Mesenteric fat pad (tissue), 1 donor: ENCODE measurements at places on chromosomes 4 and X.

- DNase-seq, result no peak
Observed at GRCh38 chr4:152945639-152946038, 9.5 kb downstream of the FHDC1 start.

GRCh38 chr4:122606364-122607043 lies 14.4 kb downstream of the IL21 start:
- no peak for DNase-seq

- no peak for DNase-seq
Observed at GRCh38 chr4:86938771-86939520, 4.1 kb downstream of the AFF1 start.

DNA sequence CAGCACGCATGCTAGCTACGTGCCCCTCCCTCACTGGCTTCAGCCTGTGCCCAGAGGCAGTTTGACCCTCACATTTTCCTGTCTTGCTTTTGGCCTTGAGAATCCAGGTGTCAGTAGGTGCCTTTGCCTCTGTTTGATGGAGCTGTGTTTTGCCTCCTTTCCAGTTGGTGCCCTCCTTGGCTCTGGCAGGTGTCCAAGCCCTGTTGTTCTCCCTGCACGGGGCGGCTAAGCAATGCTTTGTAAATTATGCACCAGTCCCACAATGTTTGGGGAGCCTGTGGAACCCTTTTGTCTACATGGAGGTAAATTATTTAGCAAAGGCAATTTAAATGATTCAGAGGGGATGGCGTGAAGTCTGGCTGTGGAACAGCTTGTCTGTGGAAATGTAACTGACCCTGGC lies 202.9 kb upstream of the BOD1L1 start:
- no peak for DNase-seq

DNA sequence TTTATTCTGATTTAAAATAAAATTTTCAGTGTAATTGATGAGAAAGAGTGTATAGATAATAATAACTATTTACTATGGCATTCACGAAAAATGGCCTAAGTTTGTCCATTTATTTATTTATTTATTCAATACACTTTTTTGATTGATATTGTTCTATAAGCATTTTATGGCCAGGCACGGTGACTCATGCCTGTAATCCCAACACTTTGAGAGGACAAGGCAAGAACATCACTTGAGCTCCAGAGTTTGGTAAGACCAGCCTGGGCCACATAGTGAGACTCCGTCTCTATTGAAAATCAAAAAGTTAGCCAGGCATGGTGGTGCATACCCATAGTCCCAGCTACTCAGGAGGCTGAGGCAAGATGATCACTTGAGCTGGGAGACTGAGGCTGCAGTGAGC lies 25.7 kb downstream of the GASK1B start:
- DNase-seq, result no peak

DNA sequence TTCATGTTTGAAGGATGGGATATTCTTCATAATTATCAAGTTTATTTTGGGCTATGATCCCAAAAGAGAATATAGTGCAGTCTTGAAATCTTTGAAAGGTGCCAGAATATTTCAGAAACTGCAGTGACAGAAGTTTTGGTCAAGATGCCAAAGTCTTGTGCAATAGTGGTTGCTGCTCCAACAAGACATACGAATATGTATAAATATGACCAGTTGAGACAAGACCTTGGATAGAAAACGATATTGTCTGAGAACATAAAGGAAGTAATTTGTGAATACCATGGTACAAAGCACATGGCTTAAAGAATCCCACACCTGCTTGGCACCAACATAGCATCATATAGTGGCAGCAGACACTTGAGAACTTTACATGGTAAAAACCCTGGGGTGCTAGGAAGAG lies 48.6 kb upstream of the AMELX start:
- DNase-seq, result no peak

DNA sequence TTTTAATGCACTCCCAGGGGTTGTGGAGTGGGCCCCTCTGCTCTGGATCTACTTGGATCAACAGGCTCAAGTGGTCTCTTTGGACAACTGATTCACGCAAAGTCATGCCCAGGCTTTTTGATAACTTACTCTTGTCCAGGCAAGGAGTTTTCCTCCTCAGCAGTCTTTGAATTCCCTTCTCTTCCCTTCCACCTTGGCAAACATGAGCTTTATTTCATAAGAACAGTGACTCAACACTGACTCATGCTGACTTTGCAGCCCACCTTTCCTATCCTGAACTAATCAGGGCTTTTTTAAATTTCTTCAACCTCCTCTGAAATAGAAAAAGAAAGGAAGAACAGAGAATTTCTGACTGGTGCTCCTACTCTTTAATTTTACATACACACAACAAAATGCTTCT lies 132.1 kb upstream of the LDB2 start:
- no peak for DNase-seq

GRCh38 chr4:147975933-147976928 lies 244.3 kb downstream of the ARHGAP10 start:
- DNase-seq, result no peak

DNA sequence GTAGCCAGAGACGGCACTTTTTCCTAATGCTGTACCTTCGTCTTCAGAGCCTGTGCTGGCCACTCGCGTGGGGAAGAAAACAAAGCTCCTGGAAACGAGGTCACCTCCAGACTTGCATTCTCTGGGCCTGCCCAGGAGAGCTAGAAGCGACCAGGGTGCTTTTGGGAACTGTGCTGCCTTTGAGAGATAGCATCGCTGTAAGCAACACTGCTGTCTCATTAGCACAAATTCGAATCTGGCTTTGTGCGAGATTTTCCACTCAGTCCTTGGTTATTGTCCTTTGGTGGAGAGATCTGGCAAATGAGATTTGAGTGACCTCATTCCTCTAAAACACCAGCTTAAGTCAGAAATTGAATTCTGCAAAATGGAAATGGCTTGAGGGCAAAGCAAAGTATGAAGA lies 66.1 kb upstream of the TLR3 start:
- DNase-seq, result no peak

GRCh38 chrX:20951016-20951810 lies 423.0 kb upstream of the CNKSR2 start:
- DNase-seq, result no peak

GRCh38 chr4:55675196-55675793 lies 39.2 kb upstream of the NMU start:
- DNase-seq, result no peak

DNA sequence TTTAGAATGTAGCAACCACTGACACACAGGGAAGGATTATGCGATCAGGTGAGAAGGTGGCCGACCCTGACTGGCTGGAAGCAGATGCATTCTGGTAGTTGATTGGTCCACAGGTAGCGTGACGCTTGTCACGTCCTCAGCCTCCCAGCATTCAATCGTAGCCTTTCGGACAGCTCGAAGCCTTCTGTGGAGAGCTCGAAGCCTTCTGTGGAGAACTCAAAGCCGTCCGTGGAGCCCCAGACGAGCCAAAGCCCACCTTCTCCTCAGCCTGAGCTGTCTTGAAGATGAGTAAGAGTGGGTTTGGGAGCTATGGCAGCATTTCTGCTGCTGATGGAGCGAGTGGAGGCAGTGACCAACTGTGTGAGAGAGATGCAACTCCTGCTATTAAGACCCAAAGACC lies 319 bp downstream of the RPA4 start:
- DNase-seq, result no peak

DNA sequence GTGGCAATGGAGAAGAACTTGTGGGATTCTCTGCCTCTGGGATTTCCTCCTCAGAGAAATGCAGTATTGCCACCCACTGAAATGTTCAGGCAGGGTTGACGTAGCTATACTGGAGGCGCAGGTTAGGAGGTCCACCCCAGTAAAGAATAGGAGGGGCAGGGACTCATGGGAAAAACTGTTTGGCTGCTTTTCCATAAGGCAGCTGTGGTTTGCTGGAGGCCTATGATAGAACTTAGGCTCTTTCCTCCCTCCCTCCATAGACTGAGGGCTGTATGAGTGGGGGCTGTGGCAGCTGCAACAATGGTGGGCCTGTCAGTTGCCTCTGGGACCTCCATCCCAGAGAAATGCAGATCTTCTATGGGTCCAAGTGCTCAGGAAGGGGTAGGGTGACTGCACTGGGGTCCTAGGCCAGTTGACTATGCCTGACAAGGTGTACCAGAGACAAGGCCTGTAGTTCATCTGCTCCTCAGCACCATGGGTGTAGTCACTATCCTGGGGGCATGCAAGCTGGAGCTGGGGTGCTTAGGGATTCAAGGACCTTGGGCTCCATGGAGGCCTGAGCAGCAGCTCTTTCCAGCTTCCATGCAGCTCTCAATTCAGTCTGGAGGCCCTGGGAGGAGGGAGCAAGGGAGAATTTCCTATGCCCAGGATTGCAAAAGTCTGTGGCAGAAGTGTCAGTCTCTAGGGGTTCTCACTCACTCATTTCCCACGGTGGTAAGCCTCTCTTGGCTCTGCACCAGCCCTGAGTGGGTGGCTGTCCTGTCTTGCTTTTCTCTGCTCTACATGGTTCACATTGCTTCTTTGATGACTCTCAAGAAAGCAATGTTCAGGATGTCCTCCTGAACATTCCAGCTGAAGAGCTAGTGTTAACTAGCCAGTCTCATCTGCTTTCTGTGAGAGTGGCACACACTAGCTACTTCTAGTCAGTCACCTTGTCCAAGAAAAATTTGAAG lies 353.0 kb downstream of the IDS start:
- no peak for DNase-seq

- DNase-seq, result no peak
Observed at GRCh38 chrX:9847071-9847470, 60.8 kb downstream of the SHROOM2 start.

DNA sequence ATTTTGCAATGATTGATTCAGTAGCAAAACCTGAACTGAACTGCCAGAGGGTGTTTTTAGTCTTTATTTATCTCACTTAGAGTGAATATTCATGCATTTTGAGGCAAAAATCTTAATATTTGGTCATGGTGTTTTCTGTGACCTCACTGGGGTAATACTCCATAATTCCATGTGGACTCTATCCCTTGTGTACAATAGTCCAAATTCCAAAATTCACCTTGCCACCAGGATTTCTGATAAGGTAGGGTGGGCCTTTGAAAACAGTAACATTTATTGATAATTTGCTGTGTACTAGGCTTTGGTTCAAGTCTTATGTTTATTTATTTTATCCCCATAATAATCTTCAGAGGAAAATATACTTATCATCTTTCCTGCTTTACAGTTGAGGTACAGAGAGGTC lies 68.4 kb upstream of the PDE5A start:
- no peak for DNase-seq

DNA sequence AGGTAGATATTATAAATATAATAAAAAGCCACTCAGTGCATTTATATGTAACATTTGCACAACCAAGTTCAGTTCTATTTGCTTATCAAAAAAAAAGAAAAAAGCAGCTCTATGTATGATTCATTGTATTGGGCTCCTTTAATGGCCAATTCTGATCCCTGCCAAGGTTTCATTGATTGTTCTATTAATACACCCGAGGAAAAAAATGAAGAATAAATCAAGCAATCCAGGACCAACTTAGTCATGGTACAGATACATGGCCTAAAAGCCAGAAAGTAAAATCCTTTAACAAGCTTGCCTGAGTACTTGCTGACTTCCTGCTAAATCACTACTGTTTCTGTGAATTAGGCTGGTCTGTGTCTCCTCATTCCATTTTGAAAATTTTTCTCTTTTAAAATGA lies 77.6 kb upstream of the PCDH7 start:
- DNase-seq, result no peak

DNA sequence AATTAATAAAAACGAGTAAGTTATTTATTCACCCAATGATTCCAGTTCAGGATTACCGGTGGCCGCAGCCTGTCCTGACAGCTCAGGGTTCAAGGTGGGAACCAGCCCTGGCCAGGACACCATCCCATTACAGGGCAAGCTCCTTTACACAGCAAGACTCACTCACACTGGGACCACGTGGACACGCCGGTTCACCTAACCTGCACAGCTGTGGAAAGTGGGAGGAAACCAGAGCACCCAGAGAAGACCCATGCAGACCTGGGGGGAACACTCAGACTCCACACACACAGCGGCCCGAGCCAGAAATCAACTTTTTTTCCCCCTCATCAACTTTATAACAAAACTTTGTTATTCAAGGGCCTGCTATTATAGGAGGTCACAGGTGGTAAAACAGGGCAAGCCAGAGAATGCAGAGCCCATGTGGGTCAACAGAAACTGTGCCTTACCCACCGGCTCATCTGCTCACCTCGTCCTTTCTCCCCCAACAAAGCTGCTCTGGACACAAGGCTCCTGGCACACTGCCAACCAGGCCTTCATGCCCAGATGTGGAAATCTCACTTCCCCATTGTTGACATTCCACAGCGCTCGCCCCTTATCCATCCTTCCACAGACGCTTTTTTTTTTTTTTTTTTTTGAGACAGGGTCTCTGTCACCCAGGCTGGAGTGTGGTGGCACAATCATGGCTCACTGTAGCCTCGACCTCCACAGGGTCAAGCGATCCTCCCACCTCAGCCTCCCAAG lies 8.0 kb upstream of the ODAPH start:
- no peak for DNase-seq

DNA sequence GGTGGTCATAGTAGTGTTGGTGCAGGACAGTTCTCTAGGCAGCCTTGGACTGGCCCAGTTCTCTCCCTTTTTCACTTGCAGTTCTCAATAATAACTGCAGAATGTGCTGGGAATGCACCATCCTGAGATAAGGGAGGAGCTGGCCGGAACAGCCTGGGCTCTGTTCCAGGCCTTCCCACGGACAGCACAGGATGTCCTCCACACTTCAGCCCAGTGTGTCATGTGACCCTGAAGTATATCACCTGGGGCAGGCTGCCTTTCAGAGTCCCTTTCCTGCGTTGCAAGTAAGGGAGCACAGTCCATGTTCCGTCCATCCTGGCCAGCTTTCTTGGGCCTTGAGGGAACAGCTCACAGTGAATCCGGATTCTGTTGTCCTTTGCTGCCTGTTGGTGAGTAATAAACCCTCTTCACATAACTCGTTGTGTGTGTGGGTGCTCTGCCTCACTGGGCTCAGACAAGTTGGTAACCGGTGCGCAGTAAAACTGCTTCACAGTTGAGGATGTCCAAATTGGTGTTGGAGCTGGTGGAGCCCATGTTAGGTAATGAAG lies 32.3 kb upstream of the BBS12 start:
- no peak for DNase-seq

DNA sequence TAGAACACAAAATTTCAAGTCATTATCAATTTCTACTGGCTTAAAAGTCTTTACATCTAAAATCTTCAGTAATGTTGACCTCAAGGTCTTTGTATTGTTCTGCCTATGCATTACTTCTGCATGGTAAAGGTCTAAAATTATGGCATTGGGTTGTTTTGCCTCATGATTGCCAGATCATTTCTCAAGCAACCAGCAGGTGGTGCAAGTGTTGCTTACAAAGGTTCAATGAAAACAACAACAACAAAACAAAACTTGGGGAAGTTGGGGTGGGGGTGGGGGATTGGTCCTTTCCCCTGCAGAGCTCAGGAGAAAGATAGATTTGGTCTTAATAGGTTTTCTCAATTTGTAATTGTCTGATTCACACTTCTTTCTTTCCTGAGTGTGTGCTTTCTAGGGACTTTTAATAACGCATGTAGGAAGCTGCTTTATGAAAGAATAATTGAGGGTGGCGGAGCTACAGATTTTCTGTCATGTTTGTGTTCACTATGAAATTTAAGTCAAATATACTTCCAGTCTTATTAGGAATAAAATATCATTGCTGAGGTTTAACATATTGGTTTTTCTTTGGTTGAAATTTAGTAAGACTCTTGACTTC lies 145.1 kb downstream of the COL4A5 start:
- DNase-seq, result no peak
